A549 treated with Hydrocortisone at 1 μM for 4 hours (cell line): ENCODE measurements at places on chromosomes 5 and 9. TPM values are rescaled to one million over a fixed set of nuclear protein-coding genes. Genes with fewer than 3 reads are reported as not detected.

ROPN1L gene
- 1.8 to 2.3 TPM (median 1.9 TPM) in 5 replicates for total RNA-seq

TAF11L10 gene
- not detected in 5 replicates for total RNA-seq

HTR4 gene
- total RNA-seq, result not detected in 5 replicates

FAM120A gene
- total RNA-seq, result 65.8 to 89.7 TPM (median 74.4 TPM) in 5 replicates

TMEM267 gene
- total RNA-seq, result 18.8 to 22.3 TPM (median 21.6 TPM) in 5 replicates

CAVIN4 gene
- total RNA-seq, result 0.29 to 0.53 TPM (median 0.46 TPM) in 5 replicates

MEGF10 gene
- total RNA-seq, result not detected in 5 replicates

PLAC8L1 gene
- 0.20 to 0.40 TPM (median 0.22 TPM) in 5 replicates for total RNA-seq

IFNA21 gene
- total RNA-seq, result not detected in 5 replicates

PCDHGA10 gene
- total RNA-seq, result 0.02 to 0.03 TPM (median 0.02 TPM) in 3 of 5 replicates, not detected in the others

RORB gene
- total RNA-seq, result 0.02 TPM in 1 of 5 replicates, not detected in the others

GABRA6 gene
- total RNA-seq, result not detected in 5 replicates

MAP1B gene
- total RNA-seq, result 29.8 to 59.4 TPM (median 37.8 TPM) in 5 replicates

RBM22 gene
- total RNA-seq, result 44.3 to 55.7 TPM (median 45.7 TPM) in 5 replicates

PTGES gene
- total RNA-seq, result 149 to 184 TPM (median 164 TPM) in 5 replicates

LYSMD3 gene
- 7.6 to 14.1 TPM (median 10.6 TPM) in 5 replicates for total RNA-seq

IRX2 gene
- total RNA-seq, result 1.4 to 2.1 TPM (median 1.7 TPM) in 5 replicates

ALDH1A1 gene
- total RNA-seq, result 4,480 to 7,218 TPM (median 5,416 TPM) in 5 replicates

NSMF gene
- 33.9 to 42.1 TPM (median 40.2 TPM) in 5 replicates for total RNA-seq

CCDC171 gene
- total RNA-seq, result 0.28 to 0.53 TPM (median 0.37 TPM) in 5 replicates

TAS2R1 gene
- total RNA-seq, result not detected in 5 replicates

PDE6A gene
- total RNA-seq, result 0.22 to 0.32 TPM (median 0.25 TPM) in 5 replicates

SEC61B gene
- 256 to 352 TPM (median 317 TPM) in 5 replicates for total RNA-seq

SLC34A1 gene
- not detected in 5 replicates for total RNA-seq

CSF1R gene
- total RNA-seq, result 0.10 to 0.23 TPM (median 0.20 TPM) in 5 replicates

SPATA31D4 gene
- total RNA-seq, result not detected in 5 replicates

DAB2IP gene
- total RNA-seq, result 9.3 to 12.9 TPM (median 12.4 TPM) in 5 replicates

CAMK2A gene
- 0.59 to 0.90 TPM (median 0.80 TPM) in 5 replicates for total RNA-seq

ACER2 gene
- 2.3 to 3.4 TPM (median 2.9 TPM) in 5 replicates for total RNA-seq

PCDHA9 gene
- total RNA-seq, result not detected in 5 replicates

PLPPR1 gene
- not detected in 5 replicates for total RNA-seq

BASP1 gene
- total RNA-seq, result 189 to 240 TPM (median 221 TPM) in 5 replicates

ATG10 gene
- 7.9 to 11.0 TPM (median 8.1 TPM) in 5 replicates for total RNA-seq

PCAT7 gene
- total RNA-seq, result 0.50 to 0.96 TPM (median 0.74 TPM) in 5 replicates

LRSAM1 gene
- 9.7 to 10.4 TPM (median 9.8 TPM) in 5 replicates for total RNA-seq

PCDHB5 gene
- total RNA-seq, result 1.1 to 1.8 TPM (median 1.6 TPM) in 5 replicates

RASEF gene
- total RNA-seq, result 6.5 to 7.4 TPM (median 6.7 TPM) in 5 replicates

ISL1 gene
- 0.05 TPM in 1 of 5 replicates, not detected in the others for total RNA-seq

AFAP1L1 gene
- total RNA-seq, result 9.9 to 13.6 TPM (median 12.6 TPM) in 5 replicates

OTP gene
- total RNA-seq, result 0.03 to 0.16 TPM (median 0.13 TPM) in 5 replicates
